Activated CD8-positive, alpha-beta memory T cell treated with anti-CD3 and anti-CD28 coated beads, Interleukin-2, amount 50 U/mL, for 48 hours (primary cell): ENCODE measurements at places on chromosomes 11 and 22.

DNA sequence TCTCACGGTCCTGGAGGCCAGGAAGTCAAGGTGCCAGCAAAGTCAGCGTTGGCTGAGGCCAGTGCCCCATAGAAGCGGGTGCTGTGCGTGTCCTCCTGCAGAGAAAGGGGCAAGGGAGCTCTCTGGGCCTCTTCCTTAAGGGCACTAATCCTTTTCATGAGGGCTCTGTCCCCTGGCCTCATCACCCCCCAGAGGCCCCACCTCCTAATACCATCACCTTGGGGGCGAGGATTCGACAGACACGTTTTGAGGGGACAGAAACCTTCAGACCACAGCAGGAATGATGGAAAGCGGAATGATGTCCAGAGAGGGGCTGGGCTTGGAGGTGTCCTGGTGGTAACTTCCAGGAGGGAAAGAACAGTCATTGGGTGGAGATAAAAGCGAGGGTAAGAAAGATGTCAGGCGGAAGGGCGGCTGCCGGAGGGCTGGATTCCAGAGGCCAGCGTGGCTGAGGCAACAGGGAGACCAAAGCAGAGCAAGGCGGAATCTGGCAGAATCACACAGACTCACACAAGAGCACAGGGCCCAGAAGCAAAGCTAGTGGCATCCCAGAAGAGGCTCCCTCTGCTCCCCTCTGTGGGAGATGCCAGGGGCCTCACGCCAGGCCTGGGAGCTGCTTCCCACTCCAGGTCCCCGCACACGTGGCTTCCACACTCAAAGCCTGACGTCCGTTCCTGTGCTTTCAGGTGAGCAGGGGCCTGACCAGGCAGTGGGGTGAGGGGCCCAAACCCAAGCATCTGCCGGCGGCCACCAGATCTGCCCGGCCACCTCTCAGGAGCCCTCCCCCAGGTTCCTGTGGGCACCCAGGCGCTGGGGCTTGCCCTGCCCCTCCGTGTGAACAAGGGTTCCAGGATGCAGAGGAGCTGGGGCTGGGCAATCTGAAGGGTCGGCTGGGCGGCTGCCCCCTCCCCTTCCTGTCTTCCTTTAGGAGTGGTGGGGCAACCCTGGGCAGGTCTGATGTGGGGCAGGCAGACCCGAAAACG is 784.5 kb downstream of the BRD1 start:
- no peak for DNase-seq

DNA sequence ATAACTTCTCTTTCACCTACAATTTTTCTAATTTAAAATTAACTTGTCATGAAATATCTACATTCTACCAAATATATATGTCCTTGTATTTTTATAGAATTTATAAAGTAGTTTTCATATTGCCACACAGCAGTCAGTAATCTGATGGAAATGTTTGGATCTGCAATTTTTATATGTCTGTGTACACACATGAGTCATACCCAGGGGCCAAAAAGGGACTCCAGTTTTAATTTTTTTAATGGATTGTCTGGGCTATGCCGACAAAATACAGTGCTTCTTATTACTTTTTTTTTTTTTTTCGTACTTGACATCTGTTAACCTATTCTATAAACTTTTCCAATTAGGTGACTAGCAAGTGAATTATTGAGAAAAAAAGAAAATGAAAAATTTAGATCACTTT is 6.3 kb downstream of the GUCY1A2 start:
- no peak for DNase-seq

- DNase-seq, result no peak
These were observed 16.5 kb downstream of the C22orf42 start for GRCh38 chr22:32142600-32142999.

DNA sequence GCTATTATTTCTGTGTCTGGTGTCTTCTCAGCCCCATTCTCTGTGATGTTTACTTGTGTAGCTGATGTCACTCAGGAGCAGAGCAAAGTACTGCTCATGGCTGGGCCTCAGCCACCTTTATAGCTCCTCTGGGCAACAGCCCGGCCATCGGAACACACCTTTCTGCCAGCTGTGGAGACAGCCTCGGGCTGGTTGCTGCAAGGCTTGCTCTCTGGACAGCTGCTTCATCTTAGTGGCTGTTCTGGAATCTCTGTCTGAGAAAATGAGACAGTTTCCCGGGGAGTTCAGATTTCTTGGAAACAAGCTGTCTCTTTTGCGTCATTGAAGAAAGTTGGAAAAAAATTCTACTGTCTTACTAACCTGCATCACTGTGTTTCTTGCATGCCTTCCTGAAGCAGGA is 20.0 kb downstream of the THY1 start:
- no peak for DNase-seq

GRCh38 chr22:36923131-36923788 is 9.8 kb downstream of the CSF2RB start:
- DNase-seq, result no peak

DNA sequence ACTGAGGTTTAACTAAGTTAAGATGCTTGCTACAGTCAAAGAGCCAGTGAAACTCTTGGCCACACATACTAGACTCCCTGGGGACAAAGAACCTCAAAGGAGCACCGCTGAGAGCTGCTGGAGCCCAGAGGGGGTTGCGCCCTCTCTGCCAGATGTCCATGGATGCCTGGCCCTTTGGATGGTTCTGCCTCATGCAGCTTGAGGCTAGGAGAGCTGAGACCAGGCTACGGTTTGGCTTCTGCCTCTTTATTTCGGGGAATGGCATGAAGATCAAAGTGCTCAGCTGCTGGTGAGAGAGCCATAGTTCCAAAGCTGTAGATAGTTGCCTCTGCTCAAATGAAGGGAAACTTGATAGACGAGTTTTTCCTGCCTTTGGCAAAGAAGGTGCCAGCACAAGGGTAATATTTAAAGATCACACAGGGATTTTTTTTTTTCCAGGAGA is 43.0 kb downstream of the RASSF10 start:
- no peak for DNase-seq

- DNase-seq, result no peak
These were observed 17.7 kb upstream of the NNMT start for GRCh38 chr11:114278342-114279065.

GRCh38 chr11:71169313-71169712 is 83.1 kb downstream of the SHANK2 start:
- no peak for DNase-seq

DNA sequence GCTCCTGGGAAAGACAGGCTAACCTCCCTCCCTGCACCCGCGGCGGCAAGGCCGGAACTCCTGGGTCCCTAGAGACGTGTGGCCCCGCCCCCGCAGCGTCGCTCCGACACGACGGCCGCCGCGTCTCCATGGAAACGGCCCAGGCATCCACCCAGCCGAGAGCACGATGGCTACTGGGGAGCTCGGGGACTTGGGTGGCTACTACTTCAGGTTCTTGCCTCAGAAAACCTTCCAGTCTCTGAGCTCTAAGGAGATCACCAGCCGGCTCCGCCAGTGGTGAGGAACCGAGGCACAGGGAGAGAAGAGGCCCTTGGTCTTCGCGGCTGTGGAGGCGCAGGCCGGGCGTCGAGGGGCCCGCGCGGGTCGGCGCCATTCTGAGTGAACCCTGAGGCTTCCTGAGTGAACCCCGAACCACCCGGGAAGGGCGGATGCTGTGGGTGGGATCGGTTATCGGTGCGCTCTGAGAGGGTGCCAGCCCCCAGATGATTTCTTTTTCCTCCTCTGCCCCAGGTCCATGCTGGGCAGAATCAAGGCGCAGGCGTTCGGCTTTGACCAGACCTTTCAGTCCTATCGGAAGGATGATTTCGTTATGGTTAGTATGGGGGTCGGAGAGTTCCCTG is at the start of gene CFAP300:
Gene CFAP300 (plus strand): TSS at position 133 of the 620 bp plus-strand sequence. CDS start 34 bp downstream, at position 167.
- DNase-seq, result peak; percentile 71

GRCh38 chr11:112997857-112998466 is 36.7 kb downstream of the NCAM1 start:
- DNase-seq, result no peak

DNA sequence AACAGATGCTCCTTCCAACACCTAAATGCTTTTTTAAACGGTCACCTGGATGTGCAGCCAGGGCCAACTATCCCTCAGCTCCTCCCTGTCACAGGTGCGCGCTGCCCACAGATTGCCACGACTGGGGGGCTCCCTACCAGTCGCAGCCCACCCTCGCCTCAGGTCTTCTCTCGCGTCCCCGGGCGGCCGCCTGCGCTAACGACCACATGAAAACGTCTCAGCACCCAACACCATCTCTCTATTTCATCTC is 469 bp downstream of the ZBED5 start:
- DNase-seq, result no peak

DNA sequence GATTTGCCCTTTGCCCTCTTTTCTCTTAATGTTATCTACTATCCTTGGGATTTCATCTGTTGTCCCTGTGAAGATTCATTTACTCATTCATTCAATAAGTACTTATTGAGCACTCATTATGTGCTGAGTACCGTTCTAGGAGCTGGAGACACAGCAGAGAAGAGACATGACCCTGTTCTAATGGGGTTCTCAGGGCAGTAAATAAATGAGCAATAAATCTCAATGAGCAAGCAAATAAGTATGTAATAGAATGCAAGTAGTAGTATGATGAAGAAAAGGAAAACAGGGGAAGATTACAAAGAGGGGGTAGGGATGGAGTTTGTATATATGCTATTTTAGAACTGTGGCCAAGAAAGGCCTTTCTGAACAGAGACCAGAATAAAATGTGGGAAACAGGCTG is 34.2 kb upstream of the NRIP3 start:
- DNase-seq, result no peak

- no peak for DNase-seq
These were observed at the start of gene CHRDL2 for GRCh38 chr11:74731301-74732094. TSS of gene CHRDL2 (minus strand) at chr11:74731426. CDS start at chr11:74730888, 538 bp downstream.

GRCh38 chr11:18754308-18754707 is 28.3 kb upstream of the IGSF22 start:
- no peak for DNase-seq

DNA sequence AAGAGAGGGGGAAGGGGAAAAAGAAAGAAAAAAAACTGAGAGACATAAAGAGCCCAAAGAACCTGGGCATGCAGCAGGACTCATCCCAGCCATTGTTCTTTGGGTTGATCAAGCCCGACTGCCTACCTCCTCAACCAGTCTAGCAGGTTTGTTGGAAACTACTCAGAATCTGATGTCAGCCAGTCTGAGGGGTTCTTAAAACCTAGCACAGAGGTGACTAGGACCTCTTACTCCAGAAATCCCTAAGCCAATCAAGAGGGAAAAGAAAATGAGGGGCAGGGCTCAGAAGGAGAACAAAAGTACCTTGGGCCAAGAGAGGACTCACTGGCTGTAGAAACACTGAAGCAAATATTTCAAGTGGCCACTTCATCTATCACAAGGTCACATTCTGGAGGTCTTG is 228.0 kb downstream of the AASDHPPT start:
- DNase-seq, result no peak

DNA sequence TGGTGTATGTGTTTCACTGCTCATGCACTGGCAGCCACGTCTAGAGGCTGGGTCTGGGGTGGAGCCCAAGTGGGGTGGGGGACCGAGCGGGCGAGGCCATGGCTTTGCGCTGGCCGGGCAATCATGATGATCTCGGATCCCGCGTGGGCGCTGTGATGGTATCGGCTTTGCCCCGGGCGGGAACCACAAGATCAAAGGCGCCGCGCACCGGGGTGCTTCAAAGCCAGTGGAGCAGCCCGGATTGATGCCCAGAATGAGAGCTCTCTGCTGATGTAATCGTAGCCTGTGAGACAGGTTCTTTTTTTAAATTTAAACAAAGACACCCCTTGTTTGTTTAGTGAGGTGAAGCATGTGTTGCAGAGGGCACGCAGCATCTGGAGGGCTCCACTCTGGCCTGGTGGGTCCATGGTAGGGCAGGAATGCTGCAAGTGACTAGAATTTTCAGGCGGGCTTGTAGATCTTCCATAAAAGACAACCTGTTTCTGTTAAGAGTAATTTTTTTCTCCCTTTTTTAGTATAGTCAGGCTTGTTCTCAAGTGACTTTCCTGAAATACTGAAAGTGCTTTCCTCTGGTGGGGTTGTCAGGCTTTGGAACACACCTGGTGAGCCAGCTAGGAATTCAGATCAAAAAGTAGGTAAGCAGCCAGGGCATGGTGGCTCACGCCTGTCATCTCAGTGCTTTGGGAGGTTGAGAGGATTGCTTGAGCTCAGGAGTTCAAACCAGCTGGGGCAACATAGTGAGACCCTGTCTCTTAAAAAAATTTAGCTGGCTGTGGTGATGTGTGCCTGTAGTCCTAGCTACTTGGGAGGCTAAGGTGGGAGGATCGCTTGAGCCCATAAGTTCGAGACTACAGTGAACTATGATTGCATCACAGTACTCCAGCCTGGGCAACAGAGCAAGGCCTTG is 40.7 kb downstream of the ZNRF3 start:
- no peak for DNase-seq

DNA sequence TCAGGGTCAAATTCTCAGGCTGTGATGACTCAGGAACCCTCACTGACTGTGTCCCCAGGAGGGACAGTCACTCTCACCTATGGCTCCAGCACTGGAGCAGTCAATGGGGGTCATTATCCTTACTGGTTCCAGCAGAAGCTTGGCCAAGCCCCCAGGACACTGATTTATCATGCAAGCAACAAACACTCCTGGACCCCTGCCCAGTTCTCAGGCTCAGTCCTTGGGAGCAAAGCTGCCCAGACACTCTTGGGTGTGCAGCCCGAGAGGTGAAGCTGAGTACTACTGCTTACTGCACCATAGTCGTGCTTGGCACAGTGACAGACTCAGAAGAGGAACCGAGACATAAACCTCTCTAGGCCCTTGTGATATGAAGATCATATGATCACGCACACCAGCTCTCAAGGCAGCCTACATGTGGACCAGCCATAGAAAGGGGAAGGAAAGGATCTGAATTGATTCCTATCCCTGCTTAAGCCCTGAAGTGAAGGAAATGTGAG is 58.2 kb downstream of the ZNF280B start:
- no peak for DNase-seq

DNA sequence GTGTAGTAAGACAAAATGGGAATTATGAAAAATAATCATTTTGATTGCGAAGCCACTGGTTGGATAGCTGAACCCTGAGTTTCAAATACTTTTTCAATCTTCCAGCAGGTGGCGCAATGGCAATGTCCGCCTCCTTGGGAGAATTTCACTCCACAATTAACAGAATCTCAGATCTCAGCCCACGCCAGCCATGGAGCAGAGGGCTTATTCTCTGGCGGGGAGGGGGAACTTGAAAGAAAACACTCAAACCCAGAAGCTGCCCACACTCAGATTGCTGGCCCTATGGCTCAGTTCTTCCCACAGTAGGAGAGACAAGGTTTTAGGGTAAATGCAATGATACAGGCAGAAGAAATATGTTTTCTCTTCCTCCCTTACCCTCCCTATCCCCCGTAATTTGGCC is 38.7 kb upstream of the RCN1 start:
- DNase-seq, result peak; percentile 75

GRCh38 chr11:13318498-13319295 is 41.1 kb downstream of the BMAL1 start:
- DNase-seq, result no peak

DNA sequence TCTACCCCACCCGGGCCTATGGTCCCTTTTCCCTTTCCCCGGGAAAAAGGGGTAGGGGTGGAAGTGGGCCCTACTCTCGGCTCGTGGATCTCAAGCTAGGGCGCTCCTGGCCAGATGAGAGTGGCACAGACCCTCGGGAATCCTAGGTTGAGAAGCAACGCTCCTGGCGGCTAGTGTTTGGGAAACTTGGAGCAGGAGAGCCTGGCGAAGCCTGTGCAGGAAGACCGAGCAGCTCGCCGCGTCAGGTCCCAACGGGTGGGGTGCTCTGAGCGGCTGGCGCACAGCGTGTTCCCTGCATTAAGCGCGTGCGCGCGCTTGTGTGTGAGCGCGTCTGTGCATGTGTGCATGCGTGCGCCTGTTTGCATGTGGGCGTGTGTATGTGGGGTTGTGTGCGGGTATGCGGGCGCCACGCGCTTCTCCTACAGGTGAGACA is 7.1 kb upstream of the FLI1 start:
- peak; percentile 80 for DNase-seq
